ENCODE measurements at places on chromosomes 6 and 20.

GRCh38 chr6:141169419-141169818 lies 963.3 kb upstream of the GJE1 start:
- DNase-seq, result no peak

DNA sequence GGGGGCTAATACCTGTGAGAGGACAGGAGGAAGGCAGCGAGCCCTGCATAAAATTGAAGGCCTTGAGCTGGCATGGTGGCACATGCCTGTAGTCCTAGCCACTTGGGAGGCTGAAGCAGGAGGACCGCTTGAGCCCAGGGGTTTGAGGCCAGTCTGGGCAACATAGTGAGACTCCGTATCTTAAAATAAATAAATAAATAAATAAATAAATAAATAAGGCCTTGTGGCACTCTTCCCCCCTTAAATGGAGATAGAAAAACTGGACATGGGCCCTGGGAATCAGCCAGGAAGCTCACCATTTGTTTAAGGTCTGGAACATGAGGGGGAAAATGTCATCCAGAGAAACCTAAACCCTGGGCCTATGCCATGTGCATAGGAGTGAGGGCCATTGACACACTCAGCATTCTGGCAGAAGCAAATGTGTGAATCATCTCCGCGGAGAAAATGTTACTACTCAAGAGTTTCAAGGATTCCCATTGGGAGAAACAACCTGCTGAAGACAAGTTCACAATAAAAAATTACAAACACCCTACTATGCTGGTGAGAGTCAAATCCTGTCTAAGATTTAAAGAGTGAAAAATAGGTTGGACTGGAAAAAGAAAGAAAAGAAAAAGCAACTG lies 51.9 kb upstream of the UBR2 start:
- no peak for DNase-seq

DNA sequence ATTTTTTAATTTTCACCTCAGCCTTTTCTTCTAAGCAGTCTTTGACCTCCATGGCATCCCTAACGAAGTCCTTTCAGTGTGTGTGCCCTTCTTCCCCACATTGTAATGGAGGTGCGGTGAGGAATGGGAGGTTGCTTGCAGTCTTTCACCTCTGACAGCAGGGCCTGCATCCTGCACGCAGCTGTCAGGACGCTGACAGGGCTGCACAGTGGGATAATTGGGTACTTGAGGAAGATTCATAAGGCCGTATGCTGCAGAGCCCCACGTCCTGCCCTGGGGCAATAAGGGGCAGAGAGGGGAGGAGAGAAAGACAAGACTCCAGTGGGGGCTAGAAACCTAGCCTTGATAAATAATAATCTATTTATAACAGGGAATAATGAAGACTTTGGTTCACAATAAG lies 184.7 kb downstream of the SAMD5 start:
- no peak for DNase-seq

- no peak for DNase-seq
These were observed 2.2 kb downstream of the SNX21 start for GRCh38 chr20:45835825-45836224.

GRCh38 chr6:108897371-108897770 lies 49.1 kb downstream of the ARMC2 start:
- peak; percentile 61 for DNase-seq

- DNase-seq, result no peak
These were observed 200.2 kb downstream of the CENPW start for GRCh38 chr6:126540161-126540560.

DNA sequence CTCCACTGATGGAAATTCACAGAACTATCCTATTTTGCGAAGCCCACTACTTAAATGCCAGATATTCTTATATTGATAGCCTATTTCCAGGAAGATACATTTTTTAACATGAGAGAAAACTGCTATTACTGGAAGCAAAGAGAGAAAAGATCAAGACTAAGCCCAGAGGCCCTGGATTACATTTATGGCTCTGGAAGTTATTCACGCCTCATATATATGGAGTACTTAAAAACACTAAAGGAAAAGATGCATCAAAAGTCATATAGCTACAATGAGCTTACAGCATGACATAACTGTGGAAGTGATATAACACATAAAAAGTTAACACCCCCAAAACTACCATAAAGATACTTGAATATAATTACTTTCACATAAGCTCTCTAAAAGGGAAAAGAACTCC lies 19.8 kb downstream of the ATG5 start:
- DNase-seq, result no peak

- peak; percentile 57 for DNase-seq
These were observed 99.7 kb upstream of the STMND1 start for GRCh38 chr6:17002123-17002522.

- no peak for DNase-seq
These were observed 3.7 kb upstream of the SH3BGRL2 start for GRCh38 chr6:79627422-79627821.

- no peak for DNase-seq
These were observed 17.7 kb downstream of the CST8 start for GRCh38 chr20:23508449-23509229.

DNA sequence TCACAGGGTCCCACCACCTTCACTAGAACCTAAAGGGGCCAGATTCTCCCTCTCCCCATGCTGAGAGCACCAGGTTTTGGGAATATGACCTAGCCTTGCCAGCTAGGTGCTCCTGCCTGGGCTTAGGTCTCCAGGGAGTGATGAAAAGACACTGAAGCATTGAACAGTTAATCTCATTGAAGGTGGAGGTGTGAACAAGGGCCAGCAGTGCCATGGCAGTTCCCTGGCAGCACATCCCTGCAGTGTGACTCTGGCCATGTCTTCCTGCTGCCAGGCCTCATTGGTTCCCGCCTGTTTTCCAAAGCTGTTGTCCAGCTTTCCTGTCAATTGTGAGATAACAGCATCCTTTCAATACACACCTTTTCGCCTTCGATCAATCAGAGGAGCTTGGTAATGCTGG lies 10.9 kb downstream of the PPIL6 start:
- DNase-seq, result no peak

DNA sequence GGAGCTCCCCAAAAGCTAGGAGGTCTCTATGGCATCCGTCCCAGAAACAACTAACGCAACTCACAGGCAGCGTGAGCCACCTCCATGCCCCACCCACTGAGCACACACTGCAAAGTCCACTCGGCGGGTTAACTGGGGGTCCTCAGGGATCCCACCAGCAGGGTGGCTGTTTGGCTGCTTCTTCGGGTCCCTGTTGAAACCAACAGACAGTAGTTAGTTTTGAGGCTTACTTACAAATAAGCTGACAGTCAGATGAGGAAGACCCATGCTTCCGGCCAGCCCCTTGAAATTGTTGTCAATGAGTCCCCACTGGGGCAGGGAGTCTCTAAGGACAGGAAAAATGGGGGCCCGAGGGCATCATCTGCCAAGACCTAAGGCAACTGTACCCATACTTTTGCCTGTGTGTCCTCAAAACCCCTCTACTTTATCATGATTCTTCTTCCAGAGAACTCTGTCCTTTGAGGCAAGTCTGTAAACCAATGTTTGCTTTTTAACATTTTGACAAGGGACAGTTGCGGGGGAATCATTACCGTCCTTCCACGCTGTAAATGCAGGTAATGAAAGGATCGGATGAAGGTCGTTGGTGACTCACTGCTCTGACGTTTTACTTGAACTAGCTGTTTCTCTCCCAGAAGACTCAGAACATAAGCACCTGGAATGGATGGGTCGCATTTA lies 2.2 kb upstream of the PCK1 start:
- DNase-seq, result peak; percentile 63

- no peak for DNase-seq
These were observed 30.4 kb downstream of the NTSR1 start for GRCh38 chr20:62739067-62739466.

- DNase-seq, result no peak
These were observed 373.5 kb downstream of the TBC1D32 start for GRCh38 chr6:120960761-120961160.

DNA sequence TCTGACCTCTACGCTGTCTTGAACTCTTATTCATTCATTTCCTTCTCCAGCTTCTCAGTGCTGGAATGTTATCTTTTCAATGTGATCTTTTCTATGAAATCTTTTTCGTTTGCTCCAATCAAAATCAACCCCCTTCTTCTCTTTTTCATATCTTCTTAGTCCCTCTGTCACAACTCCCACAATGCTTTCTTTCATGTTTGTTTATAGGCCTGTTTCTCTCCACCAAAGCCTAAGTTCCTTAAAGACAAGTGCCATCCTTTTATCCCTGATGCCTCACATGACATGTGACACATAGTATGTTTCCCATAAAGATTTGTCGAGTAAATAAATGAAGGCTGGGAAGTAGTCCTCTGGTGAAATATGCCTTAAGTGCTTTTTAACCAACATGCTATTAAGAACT lies 38.1 kb downstream of the CRYBG1 start:
- no peak for DNase-seq

GRCh38 chr6:3911614-3912336 lies 62.6 kb downstream of the FAM50B start:
- no peak for DNase-seq

- DNase-seq, result no peak
These were observed 9.2 kb downstream of the FOXS1 start for GRCh38 chr20:31835977-31836852.

DNA sequence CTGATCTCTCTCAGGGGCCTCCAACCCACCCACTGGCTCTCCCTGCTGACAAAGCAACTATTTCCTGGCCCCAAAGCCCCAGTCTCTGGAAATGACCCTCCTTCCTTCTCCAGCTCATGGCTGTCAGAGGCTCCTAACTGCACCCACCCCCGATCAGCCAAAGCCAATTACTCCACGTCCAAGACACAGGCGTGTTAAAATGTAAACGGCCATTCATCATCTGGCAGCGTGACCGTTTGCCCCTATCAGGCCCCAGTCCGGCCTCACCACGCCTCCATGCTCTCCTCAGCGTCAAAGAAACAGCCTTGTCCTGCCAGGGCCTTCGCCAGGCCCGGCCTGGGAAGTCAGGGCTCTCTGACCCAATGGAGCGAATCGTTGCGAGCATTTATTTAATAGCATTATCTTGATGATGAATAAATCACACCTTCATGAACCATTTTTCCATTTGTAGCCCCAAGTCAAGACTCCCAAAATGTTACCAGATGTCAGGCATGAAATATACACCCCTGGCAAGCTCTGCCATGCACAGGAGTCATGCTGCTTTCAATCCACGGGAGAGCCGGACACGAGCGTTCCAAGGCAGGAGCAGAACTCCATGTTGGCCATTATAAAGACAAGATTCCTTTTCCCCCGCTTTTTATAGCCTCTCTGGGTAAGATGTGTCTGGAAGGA lies 17.7 kb downstream of the RIPOR3 start:
- DNase-seq, result no peak

GRCh38 chr6:41682497-41683272 lies 44.4 kb downstream of the MDFI start:
- no peak for DNase-seq

DNA sequence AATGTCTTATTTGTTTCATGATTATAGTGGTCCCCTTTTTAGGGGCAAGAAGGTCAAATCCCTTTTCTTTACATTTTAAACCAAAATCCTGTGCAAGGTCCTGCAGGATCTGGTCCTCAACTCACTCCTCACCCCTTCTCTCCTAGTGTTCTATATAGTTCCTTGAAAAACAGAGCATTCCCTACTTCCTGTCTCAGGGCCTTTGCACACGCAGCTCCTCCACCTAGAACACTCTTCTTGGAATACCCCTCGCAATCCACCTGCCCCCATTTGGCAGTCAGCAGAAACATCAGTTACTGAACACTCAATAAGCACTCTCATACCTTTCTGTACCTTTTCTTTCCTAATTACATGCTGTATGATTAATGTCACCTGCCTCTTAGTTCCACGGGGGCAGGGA lies 3.2 kb upstream of the ATP5F1E start:
- no peak for DNase-seq

DNA sequence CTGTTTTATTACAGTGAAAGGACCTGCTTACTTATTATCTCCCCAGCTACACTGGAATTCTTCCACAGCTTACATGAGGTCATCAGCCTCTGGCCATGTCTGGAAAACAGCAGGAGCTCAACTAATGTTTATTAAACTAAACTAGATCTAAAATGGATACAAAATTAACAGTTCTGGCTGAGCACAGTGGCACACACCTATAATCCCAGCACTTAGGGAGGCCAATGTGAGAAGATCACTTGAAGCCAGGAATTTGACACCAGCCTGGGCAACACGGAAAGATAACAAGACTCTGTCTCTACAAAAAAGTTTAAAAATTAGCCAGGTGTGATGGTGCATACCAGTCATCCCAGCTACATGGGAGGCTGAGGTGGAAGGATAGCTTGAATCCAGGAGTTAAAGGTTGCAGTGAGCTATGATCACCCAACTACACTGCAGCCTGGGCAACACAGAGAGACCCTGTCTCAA lies 220.8 kb upstream of the MARCKS start:
- DNase-seq, result no peak

DNA sequence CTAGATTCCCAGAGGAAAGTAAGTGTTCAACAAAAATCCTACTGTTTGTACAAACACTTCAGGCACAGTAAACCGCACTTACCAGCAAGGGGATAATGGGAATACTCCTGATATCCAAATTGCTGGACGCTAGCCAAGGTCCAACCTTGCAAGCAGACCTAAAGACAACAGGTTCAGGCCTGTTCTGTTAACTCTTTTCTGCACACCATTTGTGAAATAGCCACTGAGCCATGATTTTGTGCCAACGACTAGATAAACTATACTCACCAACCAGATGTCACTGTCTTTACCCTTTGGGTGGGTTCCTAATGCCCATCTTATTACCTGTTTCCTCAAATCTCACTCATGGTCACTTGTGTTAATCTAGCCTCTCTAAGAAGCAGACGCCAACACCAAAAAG lies 43.5 kb downstream of the GOPC start:
- no peak for DNase-seq

GRCh38 chr6:112764377-112764776 lies 417.2 kb downstream of the RFPL4B start:
- DNase-seq, result no peak

DNA sequence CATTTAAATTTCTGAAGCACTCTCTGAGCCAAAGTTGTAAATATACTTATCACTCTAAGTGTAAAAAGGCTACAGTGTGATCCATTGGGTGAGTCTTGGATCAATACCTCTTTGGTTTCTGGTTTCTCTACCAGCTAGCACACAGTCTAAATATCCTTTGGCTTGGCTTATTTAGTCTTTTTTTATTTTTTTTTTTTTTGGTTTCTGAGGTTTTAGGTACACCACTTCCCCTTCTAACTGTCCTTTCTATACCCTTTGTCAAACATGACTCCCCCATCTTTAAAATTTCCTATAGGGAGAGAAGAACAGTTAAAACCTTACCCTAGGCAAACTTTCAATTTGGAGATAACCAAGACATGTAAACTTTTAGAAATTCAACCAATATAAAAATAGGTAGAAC lies 379.0 kb downstream of the PHF3 start:
- no peak for DNase-seq

GRCh38 chr6:52984247-52984646 lies 10.8 kb downstream of the GSTA4 start:
- no peak for DNase-seq

DNA sequence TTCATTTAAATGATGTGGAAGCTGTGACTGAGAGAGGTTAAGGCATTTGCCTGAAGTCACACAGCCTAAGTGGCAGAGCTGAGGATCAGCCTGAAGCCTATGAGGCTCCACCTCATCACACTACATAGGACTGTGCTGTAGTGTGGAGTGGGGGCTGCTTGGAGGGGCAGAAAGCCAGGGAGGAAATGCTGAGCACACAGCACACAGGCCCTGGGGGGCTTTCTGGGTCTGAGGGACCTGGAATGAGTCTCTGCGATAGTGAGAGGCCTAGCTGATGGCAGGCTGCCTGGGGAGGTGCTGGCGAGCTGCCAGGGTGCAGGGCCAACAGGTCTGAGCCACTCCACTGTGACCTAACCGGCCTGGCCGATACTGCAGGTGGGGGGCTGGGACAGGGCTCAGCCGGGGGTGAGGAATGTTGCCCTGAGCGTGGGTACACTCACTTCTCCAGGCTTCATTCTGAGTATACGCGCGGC lies 2.2 kb upstream of the ARHGAP40 start:
- peak; percentile 89 for DNase-seq

All from left lobe of liver (tissue), 2 donors.